ENCODE measurements at places on chromosomes 2 and 18. TPM values are rescaled to one million over a fixed set of nuclear protein-coding genes. Genes with fewer than 3 reads are reported as not detected.
A peak's percentile ranks its signal among the peaks of the same experiment; 100 is the strongest.

- no peaks in the 10 kb centered on the region for H3K36me3 ChIP-seq
- DNase-seq, result no peak
- H3K4me1 ChIP-seq, result no peaks in the 10 kb centered on the region
Measured at GRCh38 chr2:18178736-18179349, 300.4 kb downstream of the KCNS3 start.

- no peak overlapping the region for H3K4me3 ChIP-seq
- H3K27me3 ChIP-seq, result no peaks in the 10 kb centered on the region
Measured at GRCh38 chr2:79630972-79631557, 118.2 kb downstream of the CTNNA2 start.

DNA sequence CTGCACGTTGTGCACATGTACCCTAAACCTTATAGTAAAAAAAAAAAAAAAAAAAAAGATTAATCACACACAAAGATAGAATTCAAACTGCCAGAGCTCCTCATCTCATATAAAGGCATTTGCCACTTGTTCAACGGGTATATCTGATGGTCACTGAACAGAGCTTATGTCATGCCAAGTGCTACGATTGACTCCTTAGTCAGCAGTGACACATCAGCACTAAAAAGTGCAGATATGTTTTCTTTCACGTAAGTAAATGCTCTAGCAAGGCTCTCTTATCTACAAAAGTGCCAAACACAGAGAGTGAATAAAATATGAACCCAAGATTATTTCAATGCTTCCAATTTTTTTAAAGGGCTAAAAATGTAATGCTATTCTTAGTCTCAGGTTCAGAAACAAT lies 1.1 kb downstream of the LMAN1 start:
- H3K27ac ChIP-seq, result peak overlapping the region; percentile 90
- no peak for DNase-seq
- peaks cover 28% of the 10 kb centered on the region for H3K4me1 ChIP-seq
- H3K4me3 ChIP-seq, result peak overlapping the region; percentile 83

GRCh38 chr2:121244616-121245015 lies 40.4 kb downstream of the TFCP2L1 start:
- H3K36me3 ChIP-seq, result no peaks in the 10 kb centered on the region
- DNase-seq, result no peak
- no peaks in the 10 kb centered on the region for H3K4me1 ChIP-seq
- no peak overlapping the region for H3K4me3 ChIP-seq

- H3K4me1 ChIP-seq, result no peaks in the 10 kb centered on the region
- H3K27ac ChIP-seq, result no peak overlapping the region
- DNase-seq, result no peak
- H3K27me3 ChIP-seq, result no peaks in the 10 kb centered on the region
- H3K36me3 ChIP-seq, result no peaks in the 10 kb centered on the region
Measured at GRCh38 chr18:62844850-62845643, 129.7 kb downstream of the PHLPP1 start.

DNA sequence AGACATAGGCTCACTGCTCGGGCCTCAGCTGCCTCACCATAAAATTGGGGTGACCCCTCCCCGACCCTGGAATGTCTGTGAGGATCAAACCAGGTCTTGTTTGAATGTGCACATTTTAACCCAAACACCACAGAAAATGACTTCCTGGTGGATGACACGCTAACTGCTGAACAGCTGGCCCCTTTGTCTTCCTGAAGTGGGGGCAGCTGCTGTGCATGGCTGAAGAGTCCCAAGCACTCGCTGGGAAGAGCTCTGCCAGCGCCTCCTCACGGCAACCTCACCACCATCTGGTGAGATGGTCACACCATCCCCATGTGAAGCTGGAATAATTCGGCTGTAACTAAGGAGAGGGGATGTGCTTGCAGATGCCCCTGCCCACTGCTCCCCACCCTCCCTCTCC lies 34.0 kb downstream of the AQP12A start:
- H3K4me3 ChIP-seq, result no peak overlapping the region
- H3K36me3 ChIP-seq, result no peaks in the 10 kb centered on the region
- H3K27ac ChIP-seq, result no peak overlapping the region
- H3K4me1 ChIP-seq, result no peaks in the 10 kb centered on the region
- no peaks in the 10 kb centered on the region for H3K27me3 ChIP-seq
- DNase-seq, result no peak

- H3K4me3 ChIP-seq, result peak overlapping the region; percentile 87
- H3K36me3 ChIP-seq, result no peaks in the 10 kb centered on the region
- no peak for DNase-seq
- H3K27me3 ChIP-seq, result no peaks in the 10 kb centered on the region
- peaks cover 17% of the 10 kb centered on the region for H3K4me1 ChIP-seq
Measured at GRCh38 chr18:24015639-24016631, 1.4 kb downstream of the TTC39C start.

DNA sequence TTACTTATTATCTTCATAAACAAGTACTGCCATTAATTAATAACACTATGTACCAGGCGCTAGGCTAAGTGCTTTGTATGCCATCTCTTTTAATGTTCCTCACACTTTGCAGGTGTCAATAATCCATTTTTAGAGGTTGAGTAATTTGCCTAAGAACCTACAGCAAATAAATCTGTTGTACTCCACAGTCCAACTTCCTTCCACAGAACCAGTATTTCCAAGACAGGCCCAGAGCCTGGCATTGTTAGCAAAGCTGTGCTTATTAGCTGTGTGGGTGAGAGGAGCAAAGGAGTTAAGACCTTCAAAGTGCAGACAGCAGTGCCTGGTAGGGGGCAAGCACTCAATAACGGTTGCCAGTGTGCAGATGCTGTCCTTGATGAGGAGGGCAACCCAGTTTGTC lies 14.2 kb upstream of the PTPN4 start:
- no peaks in the 10 kb centered on the region for H3K36me3 ChIP-seq
- no peaks in the 10 kb centered on the region for H3K4me1 ChIP-seq
- no peak overlapping the region for H3K4me3 ChIP-seq
- H3K27ac ChIP-seq, result no peak overlapping the region
- DNase-seq, result no peak

- peaks cover 14% of the 10 kb centered on the region for H3K36me3 ChIP-seq
- no peak overlapping the region for H3K4me3 ChIP-seq
- no peak overlapping the region for H3K27ac ChIP-seq
- no peak for DNase-seq
- H3K27me3 ChIP-seq, result no peaks in the 10 kb centered on the region
Measured at GRCh38 chr2:25309402-25309801, 32.3 kb downstream of the DNMT3A start.

GRCh38 chr2:55430211-55430975 lies 10.7 kb upstream of the CCDC88A start:
- no peaks in the 10 kb centered on the region for H3K4me1 ChIP-seq
- no peak overlapping the region for H3K4me3 ChIP-seq
- no peak for DNase-seq
- no peak overlapping the region for H3K27ac ChIP-seq
- no peaks in the 10 kb centered on the region for H3K27me3 ChIP-seq

DNA sequence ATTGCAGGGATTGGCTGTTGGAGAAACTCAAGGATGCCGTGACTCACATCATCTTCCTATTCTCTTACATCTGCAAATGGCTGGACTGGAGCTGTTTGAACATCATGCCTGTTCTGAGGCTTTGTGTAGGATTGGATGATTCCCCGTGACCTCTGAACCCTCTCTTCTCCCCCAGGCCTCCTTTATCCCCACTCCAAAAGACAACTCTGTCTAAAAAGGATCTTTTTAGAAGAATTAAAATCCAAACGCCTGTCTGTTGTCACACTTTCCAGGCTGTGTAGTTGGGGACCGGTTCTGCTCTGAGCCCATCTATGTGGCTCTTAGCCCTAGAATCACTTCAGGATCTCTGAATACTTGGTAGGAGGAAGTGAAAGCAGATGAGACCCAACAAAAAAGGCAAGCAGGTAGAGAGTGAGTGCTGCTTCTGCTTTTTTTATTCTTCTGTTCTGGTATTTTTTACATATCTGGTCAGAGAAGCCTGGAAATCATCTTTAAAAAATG lies 565 bp downstream of the SP140 start:
- H3K27ac ChIP-seq, result no peak overlapping the region
- H3K4me3 ChIP-seq, result no peak overlapping the region
- H3K27me3 ChIP-seq, result no peaks in the 10 kb centered on the region
- no peak for DNase-seq

- no peaks in the 10 kb centered on the region for H3K4me1 ChIP-seq
- no peaks in the 10 kb centered on the region for H3K36me3 ChIP-seq
- DNase-seq, result no peak
- H3K27me3 ChIP-seq, result no peaks in the 10 kb centered on the region
- no peak overlapping the region for H3K4me3 ChIP-seq
Measured at GRCh38 chr2:236618370-236618769, 48.7 kb downstream of the ACKR3 start.

GRCh38 chr18:11480692-11481091 lies 128.7 kb upstream of the SLC35G4 start:
- no peaks in the 10 kb centered on the region for H3K4me1 ChIP-seq
- H3K27me3 ChIP-seq, result no peaks in the 10 kb centered on the region
- H3K36me3 ChIP-seq, result no peaks in the 10 kb centered on the region
- DNase-seq, result no peak
- no peak overlapping the region for H3K4me3 ChIP-seq

GRCh38 chr2:239958473-239958765 lies 66.7 kb downstream of the NDUFA10 start:
- peak overlapping the region; percentile 87 for H3K27ac ChIP-seq
- peak; percentile 49 for DNase-seq
- H3K36me3 ChIP-seq, result no peaks in the 10 kb centered on the region
- no peak overlapping the region for H3K4me3 ChIP-seq
- peaks cover 50% of the 10 kb centered on the region for H3K4me1 ChIP-seq

- no peaks in the 10 kb centered on the region for H3K27me3 ChIP-seq
- no peaks in the 10 kb centered on the region for H3K36me3 ChIP-seq
- no peak for DNase-seq
- no peak overlapping the region for H3K4me3 ChIP-seq
- H3K4me1 ChIP-seq, result no peaks in the 10 kb centered on the region
Measured at GRCh38 chr18:622289-622688, 25.5 kb downstream of the CLUL1 start.

DNA sequence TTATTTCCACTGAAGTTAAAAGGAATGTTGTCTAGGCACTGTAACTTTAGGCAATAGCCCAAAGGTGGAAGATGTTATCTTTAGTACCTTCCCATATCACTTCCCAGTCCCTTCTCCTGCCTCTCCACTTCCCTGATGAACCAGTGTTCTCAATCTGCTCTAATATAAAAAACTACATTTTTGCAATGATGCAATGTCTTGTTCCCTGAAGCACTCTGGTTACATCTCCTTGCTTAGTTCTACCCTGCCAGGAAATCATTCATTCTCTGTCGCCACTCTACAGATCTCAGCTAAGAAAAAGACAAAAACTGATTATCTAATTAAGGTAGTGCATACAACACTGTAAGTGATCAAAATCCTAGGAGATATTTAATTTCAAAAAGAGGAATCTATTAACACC lies 71.3 kb downstream of the BAZ2B start:
- no peaks in the 10 kb centered on the region for H3K27me3 ChIP-seq
- H3K4me3 ChIP-seq, result no peak overlapping the region
- peaks cover 7% of the 10 kb centered on the region for H3K4me1 ChIP-seq
- DNase-seq, result no peak

DNA sequence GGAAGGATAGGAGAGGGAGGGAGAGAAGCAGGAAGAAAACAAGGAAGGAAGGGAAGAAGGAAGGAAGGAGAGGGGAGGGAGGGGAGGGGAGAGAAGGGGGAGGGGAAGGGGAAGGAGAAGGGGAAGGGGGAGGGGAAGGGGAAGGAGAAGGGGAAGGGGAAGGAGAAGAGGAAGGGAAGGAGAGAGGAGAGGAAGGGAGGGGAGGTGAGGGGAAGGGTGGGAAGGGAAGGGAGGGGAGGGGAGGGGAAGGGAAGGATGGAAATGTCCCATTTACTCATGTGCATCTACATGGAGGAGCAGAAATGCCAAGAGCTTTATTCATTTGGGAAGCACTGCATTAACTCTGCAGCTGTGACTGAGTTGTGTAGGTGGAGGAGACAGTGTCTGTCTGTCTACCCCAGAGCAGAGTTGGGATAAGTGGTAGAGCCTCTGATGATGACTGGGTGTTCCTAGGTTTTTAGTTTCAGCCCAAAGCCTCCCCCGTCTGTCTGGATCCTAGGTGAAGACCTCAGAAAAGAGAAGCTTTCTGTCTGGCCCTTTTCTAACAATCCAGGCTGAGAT lies 131.3 kb downstream of the COL6A3 start:
- H3K27ac ChIP-seq, result no peak overlapping the region
- H3K4me3 ChIP-seq, result no peak overlapping the region
- DNase-seq, result no peak
- no peaks in the 10 kb centered on the region for H3K27me3 ChIP-seq

- no peaks in the 10 kb centered on the region for H3K4me1 ChIP-seq
- no peaks in the 10 kb centered on the region for H3K36me3 ChIP-seq
- DNase-seq, result no peak
- H3K27ac ChIP-seq, result no peak overlapping the region
- H3K27me3 ChIP-seq, result no peaks in the 10 kb centered on the region
- no peak overlapping the region for H3K4me3 ChIP-seq
Measured at GRCh38 chr2:223692191-223692947, 90.2 kb upstream of the SCG2 start.

DNA sequence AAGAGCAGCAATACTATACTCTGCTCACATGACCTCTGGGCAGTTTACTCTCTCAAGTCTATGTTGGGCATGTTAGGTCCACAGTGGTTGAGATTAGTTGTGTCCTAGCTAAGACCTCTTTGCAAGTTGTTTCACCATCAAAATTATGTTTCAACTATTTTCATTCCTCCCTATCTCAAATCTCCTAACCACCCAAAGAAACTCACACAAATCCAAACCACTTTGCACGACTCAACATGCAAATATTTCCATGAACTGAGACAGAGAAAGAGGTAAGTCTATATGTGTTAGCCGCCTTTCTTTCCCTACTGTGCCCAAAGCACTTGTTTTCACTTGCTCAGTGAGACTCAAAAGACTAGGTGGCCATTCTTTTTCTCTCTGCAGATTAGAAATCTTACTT lies 546.8 kb downstream of the TNS1 start:
- no peaks in the 10 kb centered on the region for H3K4me1 ChIP-seq
- no peaks in the 10 kb centered on the region for H3K36me3 ChIP-seq
- DNase-seq, result no peak
- H3K4me3 ChIP-seq, result no peak overlapping the region
- no peak overlapping the region for H3K27ac ChIP-seq
- H3K27me3 ChIP-seq, result no peaks in the 10 kb centered on the region

FOXD4L1 gene
- total RNA-seq, result not detected

TMEM87B gene
- 16.7 TPM for total RNA-seq

LOXL3 gene
- 7.8 TPM for total RNA-seq

LIMS4 gene
- total RNA-seq, result 4.6 TPM

BMP10 gene
- total RNA-seq, result not detected

REG3G gene
- not detected for total RNA-seq

FAM237A gene
- not detected for total RNA-seq

CGREF1 gene
- 0.68 TPM for total RNA-seq
